ENCODE measurements at places on chromosomes 5 and 9.

- no peaks in the 10 kb centered on the region for H3K27me3 ChIP-seq
- no peak overlapping the region for H3K4me3 ChIP-seq
- H3K36me3 ChIP-seq: no peaks in the 10 kb centered on the region
- DNase-seq: no peak
- no peaks in the 10 kb centered on the region for H3K4me1 ChIP-seq
- no peak overlapping the region for H3K27ac ChIP-seq
Observed at GRCh38 chr9:28365728-28366127, 792.4 kb upstream of the C9orf72 start.

GRCh38 chr5:154205441-154206117 lies 15.0 kb downstream of the GALNT10 start:
- no peak overlapping the region for H3K4me3 ChIP-seq
- peaks cover 6% of the 10 kb centered on the region for H3K4me1 ChIP-seq
- H3K27me3 ChIP-seq: no peaks in the 10 kb centered on the region
- no peak overlapping the region for H3K27ac ChIP-seq

GRCh38 chr9:103713631-103714030 lies 380.5 kb upstream of the SMC2 start:
- no peaks in the 10 kb centered on the region for H3K27me3 ChIP-seq
- DNase-seq: no peak
- no peaks in the 10 kb centered on the region for H3K36me3 ChIP-seq
- no peak overlapping the region for H3K4me3 ChIP-seq

GRCh38 chr5:73596705-73597328 lies 29.2 kb upstream of the ARHGEF28 start:
- H3K27me3 ChIP-seq: no peaks in the 10 kb centered on the region
- no peak overlapping the region for H3K4me3 ChIP-seq
- H3K4me1 ChIP-seq: no peaks in the 10 kb centered on the region
- no peak overlapping the region for H3K27ac ChIP-seq

- no peak for DNase-seq
- H3K4me1 ChIP-seq: no peaks in the 10 kb centered on the region
- no peaks in the 10 kb centered on the region for H3K36me3 ChIP-seq
Observed at GRCh38 chr9:96505316-96505991, 55.5 kb downstream of the HABP4 start.
